ENCODE measurements at places on chromosomes 6 and 20. TPM values are rescaled to one million over a fixed set of nuclear protein-coding genes. Genes with fewer than 3 reads are reported as not detected.

DNA sequence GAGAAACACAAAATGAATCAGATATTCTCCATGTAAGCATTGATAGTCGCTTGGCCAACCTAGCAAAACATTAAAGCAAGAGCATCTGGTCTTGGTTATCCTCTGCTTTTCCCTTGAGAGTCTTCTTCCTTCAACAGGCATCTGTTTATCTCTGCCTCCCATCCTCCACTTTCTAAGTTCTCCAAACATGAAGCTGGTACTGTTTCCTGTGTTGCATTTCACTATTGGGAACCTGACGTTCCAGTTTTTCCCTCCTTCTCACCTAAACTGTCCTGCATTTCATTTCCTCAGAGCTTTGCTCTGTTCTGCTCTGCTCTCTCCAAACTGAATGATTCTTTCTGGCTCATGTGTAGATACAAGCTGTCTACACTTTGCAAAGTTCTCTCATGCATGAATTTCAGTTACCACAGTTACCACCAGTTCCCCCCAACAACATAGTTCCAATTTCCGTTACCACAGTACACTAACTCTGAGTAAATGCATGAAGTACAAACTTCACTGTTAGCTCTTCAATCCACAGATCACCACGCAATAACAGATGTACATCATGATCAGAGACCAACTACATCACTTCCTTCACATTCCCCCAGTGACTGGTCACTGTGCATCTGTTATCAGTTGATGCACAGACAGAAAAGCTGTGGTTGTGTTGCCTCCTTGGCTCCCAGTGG lies 86.7 kb upstream of the F13A1 start:
- H3K4me3 ChIP-seq, result no peak overlapping the region
- no peaks in the 10 kb centered on the region for H3K36me3 ChIP-seq
- H3K27ac ChIP-seq, result no peak overlapping the region
- peaks cover 10% of the 10 kb centered on the region for H3K27me3 ChIP-seq

DNA sequence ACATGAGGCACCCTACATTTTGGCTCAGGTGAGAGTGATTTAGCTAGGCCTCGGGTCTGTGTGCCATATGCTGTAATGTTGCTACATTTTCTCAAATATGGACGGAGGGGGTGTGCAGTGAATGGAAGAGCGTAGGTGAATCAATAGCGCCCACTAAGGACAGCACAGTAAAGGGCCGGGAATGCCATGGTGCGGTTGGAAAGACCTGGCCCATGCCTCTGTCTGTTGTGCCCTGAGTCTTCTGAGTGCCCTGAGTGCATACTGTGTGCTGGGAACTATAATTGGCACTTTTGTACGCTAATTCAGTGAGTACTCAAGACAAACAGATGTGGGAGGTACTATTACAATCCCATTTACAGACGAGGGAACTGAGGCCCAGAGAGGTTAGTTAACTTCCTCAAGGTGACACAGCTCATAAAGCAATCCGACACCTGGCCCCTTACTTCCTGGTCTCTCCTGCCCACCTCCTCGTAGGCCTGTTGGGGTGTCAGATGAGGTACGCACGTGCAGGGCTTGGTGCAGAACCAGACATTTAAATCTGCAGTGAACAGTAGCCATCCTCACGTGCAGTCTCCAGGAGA lies 17.3 kb downstream of the SLC22A1 start:
- H3K36me3 ChIP-seq, result no peaks in the 10 kb centered on the region
- H3K27me3 ChIP-seq, result no peaks in the 10 kb centered on the region
- peaks cover 12% of the 10 kb centered on the region for H3K4me1 ChIP-seq

- H3K36me3 ChIP-seq, result no peaks in the 10 kb centered on the region
- no peaks in the 10 kb centered on the region for H3K4me1 ChIP-seq
- H3K27ac ChIP-seq, result no peak overlapping the region
- H3K4me3 ChIP-seq, result no peak overlapping the region
- no peak for DNase-seq
- H3K27me3 ChIP-seq, result peaks cover 7% of the 10 kb centered on the region
Observed at GRCh38 chr6:35091346-35092083, 49.6 kb downstream of the TCP11 start.

GRCh38 chr6:540490-540889 lies 116.4 kb downstream of the HUS1B start:
- peaks cover 78% of the 10 kb centered on the region for H3K36me3 ChIP-seq
- no peak for DNase-seq
- no peaks in the 10 kb centered on the region for H3K27me3 ChIP-seq
- no peak overlapping the region for H3K27ac ChIP-seq
- no peak overlapping the region for H3K4me3 ChIP-seq

GRCh38 chr20:57651881-57652605 lies 31.8 kb upstream of the ZBP1 start:
- H3K27ac ChIP-seq, result no peak overlapping the region
- H3K27me3 ChIP-seq, result peaks cover 12% of the 10 kb centered on the region
- H3K4me1 ChIP-seq, result peaks cover 3% of the 10 kb centered on the region
- H3K36me3 ChIP-seq, result no peaks in the 10 kb centered on the region

DNA sequence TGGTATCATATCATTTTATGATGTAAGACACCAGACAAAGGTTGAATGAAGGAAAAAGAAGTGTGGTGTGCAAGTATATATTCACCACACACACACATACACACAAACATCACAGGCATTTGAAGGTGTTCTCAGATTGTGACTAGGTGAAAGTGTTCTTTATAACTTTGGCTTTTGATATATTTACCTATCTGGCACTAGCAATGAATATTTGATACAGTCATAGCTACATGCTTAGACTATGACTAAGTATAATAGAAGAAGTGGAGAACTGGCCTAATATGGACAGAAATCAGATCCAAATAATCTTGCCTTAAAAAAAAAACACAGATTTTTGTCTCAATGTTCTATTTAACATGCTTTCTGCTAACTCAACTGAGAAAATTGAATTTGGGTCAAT lies 809.9 kb downstream of the KIF16B start:
- H3K4me3 ChIP-seq, result no peak overlapping the region
- no peak overlapping the region for H3K27ac ChIP-seq
- DNase-seq, result no peak
- H3K27me3 ChIP-seq, result no peaks in the 10 kb centered on the region
- H3K36me3 ChIP-seq, result no peaks in the 10 kb centered on the region

DNA sequence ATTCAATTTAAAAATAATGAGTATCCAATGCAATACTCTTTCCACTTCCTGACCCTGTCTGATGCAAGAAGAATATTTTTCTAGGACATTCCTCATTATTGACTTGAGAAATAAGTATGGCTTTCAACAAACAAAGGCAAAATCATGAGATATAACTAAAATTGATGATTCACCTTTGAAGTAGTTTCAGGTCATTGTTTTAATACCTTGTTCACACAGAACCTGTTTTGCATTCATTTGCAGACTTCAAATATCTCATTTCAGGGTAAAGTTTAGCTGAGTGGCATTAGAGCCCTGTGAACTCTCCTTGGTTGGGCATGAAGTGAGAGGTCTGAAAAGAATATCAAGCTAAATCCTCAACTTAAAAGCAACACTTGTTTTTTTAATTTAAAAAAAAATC lies 309.2 kb downstream of the NRN1 start:
- no peak overlapping the region for H3K27ac ChIP-seq
- no peak overlapping the region for H3K4me3 ChIP-seq
- peaks cover 14% of the 10 kb centered on the region for H3K4me1 ChIP-seq
- no peak for DNase-seq
- H3K36me3 ChIP-seq, result no peaks in the 10 kb centered on the region

GRCh38 chr6:167990016-167990945 lies 7.2 kb upstream of the KIF25 start:
- H3K4me1 ChIP-seq, result no peaks in the 10 kb centered on the region
- no peaks in the 10 kb centered on the region for H3K27me3 ChIP-seq
- H3K4me3 ChIP-seq, result no peak overlapping the region
- no peaks in the 10 kb centered on the region for H3K36me3 ChIP-seq
- no peak overlapping the region for H3K27ac ChIP-seq
- no peak for DNase-seq

- H3K27me3 ChIP-seq, result peaks cover 4% of the 10 kb centered on the region
- H3K4me1 ChIP-seq, result no peaks in the 10 kb centered on the region
- DNase-seq, result no peak
- H3K4me3 ChIP-seq, result no peak overlapping the region
Observed at GRCh38 chr20:44438782-44439181, 36.9 kb upstream of the TTPAL start.

DNA sequence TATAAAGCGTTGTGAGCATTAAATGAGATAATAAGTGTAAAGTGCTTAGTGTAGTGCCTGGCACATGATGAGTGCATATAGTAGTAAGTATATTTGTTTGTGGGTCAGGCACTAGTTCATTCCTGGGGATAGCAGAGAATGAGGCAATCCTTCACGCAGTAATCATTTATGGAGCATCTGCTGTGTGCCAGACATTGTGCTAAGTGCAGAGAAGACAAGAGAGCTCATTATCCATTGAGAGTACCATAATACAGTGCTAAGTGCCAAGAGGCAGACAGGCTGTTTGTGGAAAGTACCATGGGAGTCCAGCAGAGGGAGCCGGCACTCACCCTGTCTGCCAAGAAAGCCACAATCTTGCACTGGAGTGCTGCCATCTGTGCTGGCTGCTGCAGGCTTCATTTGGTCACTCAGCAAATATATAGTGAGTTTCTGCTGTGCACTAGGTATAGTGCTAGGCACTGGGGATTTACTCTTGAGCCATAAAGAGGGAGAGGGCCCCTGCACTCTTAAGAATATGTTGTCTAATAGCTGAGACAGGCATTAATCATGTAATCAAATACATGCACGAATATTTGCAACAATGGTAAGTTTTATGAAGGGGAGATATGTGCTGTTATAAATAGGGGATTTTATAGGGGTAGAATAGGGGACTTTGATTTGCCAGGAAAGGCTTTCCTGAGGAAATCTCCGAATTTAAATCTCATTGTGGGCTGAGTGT lies 12.9 kb upstream of the MROH8 start:
- no peak overlapping the region for H3K27ac ChIP-seq
- no peak overlapping the region for H3K4me3 ChIP-seq
- peaks cover 62% of the 10 kb centered on the region for H3K4me1 ChIP-seq

GRCh38 chr20:1871807-1872458 lies 23.3 kb upstream of the SIRPA start:
- no peak overlapping the region for H3K27ac ChIP-seq
- H3K36me3 ChIP-seq, result no peaks in the 10 kb centered on the region
- H3K4me1 ChIP-seq, result no peaks in the 10 kb centered on the region

GRCh38 chr6:2579804-2580570 lies 170.7 kb downstream of the MYLK4 start:
- no peaks in the 10 kb centered on the region for H3K4me1 ChIP-seq
- H3K36me3 ChIP-seq, result no peaks in the 10 kb centered on the region
- peak; percentile 45 for DNase-seq
- no peak overlapping the region for H3K4me3 ChIP-seq
- H3K27me3 ChIP-seq, result peaks cover 55% of the 10 kb centered on the region

DNA sequence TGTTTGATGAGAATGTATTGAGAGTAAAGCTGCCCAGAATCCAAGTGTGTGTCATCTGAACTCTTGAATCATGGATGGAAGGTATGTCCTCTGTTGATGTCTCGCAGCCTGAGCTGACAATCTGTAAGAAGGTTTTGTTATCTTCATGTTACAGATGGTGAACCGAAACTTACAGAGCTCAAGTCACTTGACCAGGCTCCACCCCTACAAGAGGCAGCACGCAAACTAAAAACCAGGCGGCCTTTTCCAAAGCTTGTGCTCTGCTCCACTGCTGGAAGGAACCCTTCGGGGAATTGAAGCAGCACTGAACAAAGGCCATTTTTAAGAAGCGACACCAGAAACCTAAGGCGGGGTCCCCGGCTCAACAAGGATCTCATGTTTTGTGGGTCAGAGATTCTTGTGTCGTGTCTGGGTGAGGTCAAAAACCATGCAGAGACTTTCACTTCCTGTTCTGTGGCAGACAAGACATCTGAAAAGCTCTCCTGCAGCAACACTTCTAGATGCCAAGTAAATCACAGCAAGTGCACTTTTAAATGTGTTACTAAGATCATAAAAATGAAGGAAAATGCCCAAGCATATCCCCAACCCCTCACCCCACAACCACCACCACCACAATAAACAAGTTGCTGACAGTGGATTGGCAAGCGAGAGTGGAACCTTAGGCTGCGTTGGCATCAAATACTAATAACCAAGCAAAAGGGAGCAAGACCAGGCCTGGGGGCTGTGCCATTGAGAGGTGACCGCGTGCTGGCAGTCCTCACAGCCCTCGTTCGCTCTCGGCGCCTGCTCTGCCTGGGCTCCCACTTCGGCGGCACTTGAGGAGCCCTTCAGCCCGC lies 27.3 kb downstream of the NQO2 start:
- H3K36me3 ChIP-seq, result peaks cover 13% of the 10 kb centered on the region
- H3K4me1 ChIP-seq, result peaks cover 54% of the 10 kb centered on the region
- DNase-seq, result peak; percentile 87
- H3K4me3 ChIP-seq, result peak overlapping the region; percentile 70
- peaks cover 7% of the 10 kb centered on the region for H3K27me3 ChIP-seq

DNA sequence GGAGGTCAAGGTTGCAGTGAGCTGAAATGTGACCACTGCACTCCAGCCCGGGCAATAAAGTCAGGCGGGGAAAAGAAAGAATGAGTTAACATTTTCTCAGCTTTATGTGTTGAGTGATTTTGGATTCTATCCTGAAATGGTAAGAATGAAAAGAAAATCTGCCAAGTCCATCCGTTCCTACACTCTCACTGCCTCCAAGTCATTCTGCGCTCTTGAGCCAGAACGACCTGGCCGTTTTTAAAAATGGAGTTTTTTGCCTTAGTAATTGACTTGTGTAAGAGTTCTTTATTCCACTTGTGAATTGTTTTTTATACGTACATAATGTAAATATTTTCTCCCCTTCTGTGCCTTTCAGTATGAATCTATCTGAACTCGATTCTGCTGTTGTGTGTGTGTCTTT lies 28.7 kb downstream of the DNAJC5 start:
- peaks cover 26% of the 10 kb centered on the region for H3K36me3 ChIP-seq
- no peak for DNase-seq
- H3K27me3 ChIP-seq, result no peaks in the 10 kb centered on the region
- H3K27ac ChIP-seq, result no peak overlapping the region
- no peak overlapping the region for H3K4me3 ChIP-seq
- H3K4me1 ChIP-seq, result peaks cover 15% of the 10 kb centered on the region

DNA sequence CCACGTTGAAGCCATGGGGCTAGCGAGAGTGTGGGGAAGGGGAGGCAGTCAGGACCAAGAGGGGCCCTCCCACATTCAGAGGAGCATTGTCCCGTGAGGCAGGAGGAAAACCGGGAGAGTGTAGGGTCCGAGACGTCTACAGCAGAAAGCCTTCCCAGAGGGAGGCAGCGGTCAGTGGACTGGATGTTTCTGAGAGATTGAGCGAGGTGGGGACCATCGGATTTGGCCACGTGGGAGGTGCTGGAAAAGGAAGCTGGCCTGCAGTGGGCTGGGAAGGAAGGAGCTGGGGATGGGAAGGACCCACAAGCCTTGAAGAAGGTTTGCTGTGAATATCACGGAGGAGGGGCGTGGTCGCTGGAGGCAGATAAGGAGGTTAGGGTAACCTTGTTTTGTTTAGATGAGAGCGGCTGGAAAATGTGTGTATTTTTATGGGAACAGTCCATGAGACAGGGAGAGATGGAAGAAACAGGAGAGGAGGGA lies 119.0 kb upstream of the RNF24 start:
- no peak for DNase-seq
- H3K27ac ChIP-seq, result peak overlapping the region; percentile 80
- peak overlapping the region; percentile 63 for H3K4me3 ChIP-seq

- H3K27ac ChIP-seq, result peak within 1 kb of the TSS; percentile 88
- H3K27me3 ChIP-seq, result no peaks in the 10 kb centered on the region
- H3K4me1 ChIP-seq, result peaks cover 43% of the 10 kb centered on the region
Observed at GRCh38 chr6:10747251-10747972, at the start of gene TMEM14B. TMEM14B (plus strand) TSS chr6:10747805; CDS start chr6:10749246, 1,441 bp downstream.

GRCh38 chr20:823574-823902 lies 10.0 kb upstream of the FAM110A start:
- DNase-seq, result no peak
- H3K4me1 ChIP-seq, result peaks cover 9% of the 10 kb centered on the region
- no peak overlapping the region for H3K4me3 ChIP-seq
- no peaks in the 10 kb centered on the region for H3K27me3 ChIP-seq
- no peak overlapping the region for H3K27ac ChIP-seq

Gene CST5
- not detected for total RNA-seq

Gene CLPSL2
- not detected for total RNA-seq

Gene LY6G6F
- not detected for total RNA-seq

Gene EYA4
- total RNA-seq, result not detected

Gene PBX2
- 88.1 TPM for total RNA-seq

Gene ALDH8A1
- total RNA-seq, result 1.2 TPM

Gene MLIP
- not detected for total RNA-seq
